ENCODE measurements at places on chromosomes 5 and 9.
A peak's percentile ranks its signal among the peaks of the same experiment; 100 is the strongest.

DNA sequence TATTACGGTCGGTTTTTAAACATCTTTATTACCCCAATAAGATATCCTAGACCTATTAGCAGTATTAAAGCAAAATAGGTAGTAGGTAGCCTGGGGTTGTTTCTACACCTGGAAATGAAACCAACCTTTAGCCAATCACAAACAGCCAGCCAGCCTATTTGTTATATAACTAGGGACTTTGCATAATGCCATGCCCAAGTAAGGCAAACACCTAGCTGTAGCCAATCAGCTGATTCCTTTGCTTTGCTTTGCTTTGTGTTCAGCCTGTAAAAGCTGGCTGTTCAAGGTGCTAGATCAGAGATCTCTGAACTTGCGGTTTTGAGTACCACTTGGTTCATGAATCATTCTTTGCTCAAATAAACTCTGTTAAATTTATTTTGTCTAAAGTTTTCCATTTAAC is 46.5 kb upstream of the SETD9 start:
- DNase-seq = no peak

- DNase-seq = peak; percentile 91
Observed at GRCh38 chr9:137254624-137255447, at the start of gene NELFB. Gene NELFB, plus strand, starts transcription at chr9:137255327.

DNA sequence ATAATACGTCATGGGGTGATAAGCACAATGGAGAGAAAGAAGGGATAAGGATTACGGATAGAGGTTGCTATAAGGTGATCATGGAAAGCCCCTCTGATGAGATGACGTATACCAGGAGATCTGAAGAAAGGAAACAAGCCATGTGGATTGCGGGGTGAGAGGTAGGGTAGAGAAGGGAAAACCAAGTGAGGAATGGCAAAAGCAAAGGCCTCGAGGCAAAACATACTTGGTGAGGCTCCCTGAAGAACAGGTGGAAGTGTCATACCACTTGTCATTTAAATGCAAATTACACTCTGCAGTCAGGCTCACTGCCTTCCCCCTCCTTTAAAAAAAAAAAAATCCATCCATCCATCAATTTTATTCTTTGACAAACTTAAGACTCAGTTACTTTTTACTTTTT is 420.8 kb downstream of the RAB3C start:
- DNase-seq = no peak

DNA sequence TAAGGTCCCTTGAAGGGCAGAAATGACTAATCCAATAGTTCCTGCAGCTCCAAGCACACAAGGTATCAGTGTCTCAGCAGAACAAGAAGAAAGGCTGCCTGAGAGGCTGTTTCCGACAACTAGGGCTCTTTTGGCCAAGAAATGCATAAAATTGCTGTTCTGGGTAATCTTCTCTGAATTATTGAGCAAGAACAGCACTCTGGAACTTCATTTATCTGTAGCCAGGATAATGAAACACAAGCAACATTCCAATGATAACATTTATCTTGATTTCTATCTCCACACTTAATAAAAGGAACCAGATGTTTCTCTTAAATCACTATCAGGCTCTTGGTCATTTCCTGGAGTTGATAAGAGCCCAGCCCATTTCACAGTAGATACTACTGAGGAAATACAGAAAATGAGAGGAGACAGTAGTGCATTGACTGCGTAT is 17.0 kb upstream of the AUH start:
- no peak for DNase-seq

All from coronary artery (tissue), 2 donors.